ENCODE measurements at places on chromosomes 12 and 14. TPM values are rescaled to one million over a fixed set of nuclear protein-coding genes. Genes with fewer than 3 reads are reported as not detected.

Gene CCDC92
- total RNA-seq, result 30.9 TPM

Gene KRT4
- not detected for total RNA-seq

Gene ATF7
- total RNA-seq, result 40.8 TPM

Gene TSPAN19
- total RNA-seq, result 0.63 TPM

Gene C14orf132
- total RNA-seq, result not detected

Gene AQP2
- total RNA-seq, result not detected

Gene OR6C70
- total RNA-seq, result not detected

Gene GPD1
- 0.37 TPM for total RNA-seq

Gene PIP4P1
- total RNA-seq, result 34.9 TPM

Gene CLEC7A
- not detected for total RNA-seq

Gene IFNG-AS1
- total RNA-seq, result not detected

Gene SLC38A4
- total RNA-seq, result not detected

Gene RBMS2
- 34.9 TPM for total RNA-seq

Gene KRT85
- not detected for total RNA-seq

Gene KLRG1
- total RNA-seq, result 1.7 TPM

Gene HAL
- total RNA-seq, result 1.1 TPM

Gene MON2
- 57.4 TPM for total RNA-seq

Gene DNAI7
- not detected for total RNA-seq

Gene SLC6A15
- 96.3 TPM for total RNA-seq

Gene ZNF385A
- total RNA-seq, result 8.3 TPM

Gene NEMP1
- 22.5 TPM for total RNA-seq

Data from MCF 10A (cell line).